ENCODE measurements at places on chromosomes 5 and 9.

DNA sequence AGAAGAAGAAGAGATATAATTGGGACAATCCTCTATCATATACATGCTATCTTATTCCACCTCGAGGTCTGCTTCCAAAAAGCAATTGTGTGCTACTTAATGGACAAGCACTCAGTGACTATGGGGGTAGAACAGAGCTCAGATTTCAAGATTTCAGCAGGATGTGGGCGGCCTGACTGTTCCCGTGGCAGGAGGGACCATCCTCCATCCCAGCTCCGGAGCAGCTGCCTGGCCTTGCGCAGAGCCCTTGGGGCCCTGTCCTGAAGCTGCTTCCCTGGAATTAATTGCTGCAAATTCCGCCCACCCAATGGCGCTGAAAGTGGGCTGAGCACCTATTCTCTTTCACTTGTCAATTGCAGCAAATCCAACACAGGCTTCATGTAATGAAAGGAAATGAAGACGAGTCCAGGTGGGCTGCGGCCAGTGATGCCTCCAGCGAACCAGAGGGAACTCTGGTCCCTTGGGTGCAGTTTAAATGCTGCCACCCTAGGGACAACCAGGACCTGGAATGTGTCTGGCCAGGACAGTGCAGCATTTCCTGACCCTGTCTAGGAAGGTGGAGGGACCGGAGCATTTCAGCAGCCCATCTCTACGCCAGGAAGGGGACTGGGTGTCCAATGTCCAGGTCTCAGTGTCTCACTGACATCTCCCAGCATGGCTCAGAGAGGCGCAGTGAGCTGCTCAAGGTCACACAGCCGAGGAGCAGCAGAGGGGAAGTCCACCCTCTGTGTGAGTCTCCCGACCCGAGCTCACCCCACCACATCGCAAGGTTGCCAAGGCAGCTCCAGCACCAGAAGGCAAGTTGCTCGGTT is 50.5 kb upstream of the FCN1 start:
- peak; percentile 70 for DNase-seq

DNA sequence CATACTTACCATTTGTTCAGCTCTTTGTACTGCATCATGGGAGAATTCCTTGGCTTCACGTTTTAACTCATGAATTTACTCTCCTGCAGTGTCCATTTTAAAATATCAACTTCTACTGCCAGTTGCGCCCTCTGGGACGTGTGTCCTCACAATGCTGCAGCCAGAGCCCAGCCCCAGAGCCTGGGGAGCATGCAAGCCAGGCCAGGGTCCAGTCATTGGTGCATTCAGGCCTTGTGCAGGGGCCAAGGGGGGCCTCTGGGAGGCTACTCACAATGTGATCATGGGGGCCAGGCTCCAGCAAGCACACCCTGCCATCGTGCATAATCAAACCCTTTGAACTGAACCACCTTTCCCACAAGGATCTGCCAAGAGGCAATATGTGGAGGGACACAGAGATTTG is 105.6 kb upstream of the CCDC112 start:
- no peak for DNase-seq

DNA sequence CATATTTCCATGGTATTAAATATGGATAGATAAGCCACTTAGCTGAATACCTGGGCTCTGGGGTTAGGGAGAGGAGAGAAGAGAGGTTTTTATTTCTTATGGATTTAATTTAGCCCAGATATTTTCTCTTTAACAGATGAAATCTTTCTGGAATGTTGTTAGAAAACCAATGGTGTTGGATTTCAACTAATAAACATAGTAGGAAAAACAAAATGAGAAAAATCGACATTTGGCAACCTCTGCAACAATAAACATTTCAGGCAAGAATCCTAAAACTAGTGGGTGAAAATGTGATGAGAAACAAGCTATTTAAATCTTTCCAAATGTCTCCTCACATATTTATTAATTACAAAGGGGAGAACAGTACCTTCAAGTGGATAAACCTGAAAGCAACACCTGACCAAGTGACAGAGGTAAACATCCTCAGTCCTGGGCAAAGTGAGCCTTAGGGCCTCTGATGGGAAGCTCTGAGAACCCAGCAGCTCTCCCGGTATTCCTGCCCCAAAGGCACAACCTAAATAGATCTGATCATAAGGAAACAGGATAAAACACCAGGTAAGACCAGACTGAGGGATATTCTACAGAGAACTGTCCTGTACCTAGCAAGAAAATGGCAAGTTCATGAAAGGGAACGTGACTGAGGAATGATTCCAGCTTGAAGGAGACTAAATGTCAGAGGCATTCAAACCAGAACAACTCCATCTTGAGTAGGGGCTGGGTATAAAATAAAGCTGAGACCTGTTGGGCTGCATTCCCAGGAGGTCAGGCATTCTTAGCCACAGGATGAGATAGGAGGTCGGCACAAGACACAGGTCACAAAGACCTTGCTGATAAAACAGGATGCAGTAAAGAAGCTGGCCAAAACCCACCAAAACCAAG is 163.7 kb downstream of the ESM1 start:
- DNase-seq: no peak

- no peak for DNase-seq
Observed at GRCh38 chr9:116786737-116787136, 99.6 kb downstream of the TRIM32 start.

GRCh38 chr5:61790007-61790406 is 457.9 kb downstream of the ZSWIM6 start:
- DNase-seq: no peak

DNA sequence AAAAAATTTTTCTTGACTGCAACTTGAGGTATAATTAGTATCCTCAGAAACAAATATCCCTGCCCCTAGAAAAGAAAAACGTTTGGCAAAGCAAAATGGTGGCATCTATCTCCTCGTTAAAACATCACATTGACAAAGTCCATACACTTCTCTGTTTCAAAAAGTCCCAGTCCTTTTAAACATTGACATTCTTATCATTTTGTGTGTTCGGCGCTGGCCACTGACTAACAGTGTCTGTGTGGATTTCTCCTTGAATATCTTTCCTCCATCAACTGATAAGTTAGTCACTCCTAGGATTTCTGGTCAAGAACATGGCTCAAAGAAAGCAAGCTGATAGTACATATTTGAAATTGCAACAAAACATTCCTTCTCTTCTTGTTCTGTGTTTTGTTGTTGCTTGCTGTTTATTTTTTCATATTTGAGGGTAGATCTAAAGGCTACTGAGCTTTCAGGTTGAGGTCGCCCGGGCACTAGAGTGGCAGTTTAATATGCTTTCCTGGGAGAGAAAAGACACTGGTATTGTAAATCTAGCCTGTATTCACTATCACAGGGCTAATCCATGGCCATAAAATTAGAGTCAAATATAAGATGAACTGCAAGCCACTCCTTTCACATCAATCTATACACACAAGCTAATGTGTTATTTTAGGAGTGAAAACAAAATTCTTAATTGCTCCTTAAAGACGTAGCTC is 8.5 kb upstream of the PPIC start:
- no peak for DNase-seq

DNA sequence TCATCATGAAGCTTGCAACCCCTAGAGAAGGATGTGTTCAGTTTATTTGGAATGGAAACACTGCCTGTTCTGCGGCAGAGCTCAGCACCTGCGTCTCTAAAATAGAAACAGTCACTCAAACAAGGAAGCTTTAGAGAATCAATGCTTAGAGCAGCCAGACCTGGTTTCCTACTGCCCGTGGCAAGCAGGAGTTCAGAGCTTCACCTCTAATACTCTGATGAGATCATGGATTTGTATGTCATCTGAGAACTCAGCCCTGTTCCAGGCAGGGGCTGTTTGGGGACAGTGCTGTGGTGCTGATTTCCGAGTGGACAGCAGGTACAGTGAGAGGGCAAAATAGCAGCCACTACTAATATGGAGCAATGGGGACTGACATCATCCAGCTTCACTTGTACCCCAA is 236.0 kb upstream of the IRX1 start:
- DNase-seq: no peak

GRCh38 chr5:163433271-163433670 is 4.1 kb upstream of the CCNG1 start:
- DNase-seq: no peak

- DNase-seq: peak; percentile 43
Observed at GRCh38 chr9:21559402-21560280, 77.5 kb upstream of the IFNE start.

GRCh38 chr5:136979131-136979530 is 520.0 kb downstream of the SPOCK1 start:
- no peak for DNase-seq

DNA sequence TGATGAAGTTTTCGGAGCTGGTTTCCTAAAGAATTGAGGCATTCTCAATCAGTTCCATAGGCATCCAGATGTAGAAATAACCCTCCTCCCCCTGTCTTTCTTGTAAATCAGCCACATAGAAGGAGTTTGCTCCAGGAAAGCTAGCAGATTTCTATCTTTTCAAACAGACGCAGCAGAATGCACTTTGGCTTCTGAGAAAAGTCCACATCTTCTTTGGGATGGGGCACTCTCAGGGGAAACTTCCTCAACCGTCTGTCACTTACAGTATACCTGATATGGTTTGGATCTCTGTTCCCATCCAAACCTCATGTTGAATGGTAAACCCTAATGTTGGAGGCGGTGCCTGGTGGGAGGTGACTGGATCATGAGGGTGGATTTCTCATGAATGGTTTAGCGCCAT is 94.1 kb downstream of the SNCAIP start:
- no peak for DNase-seq

- DNase-seq: no peak
Observed at GRCh38 chr5:32538031-32538547, 47.3 kb upstream of the SUB1 start.

DNA sequence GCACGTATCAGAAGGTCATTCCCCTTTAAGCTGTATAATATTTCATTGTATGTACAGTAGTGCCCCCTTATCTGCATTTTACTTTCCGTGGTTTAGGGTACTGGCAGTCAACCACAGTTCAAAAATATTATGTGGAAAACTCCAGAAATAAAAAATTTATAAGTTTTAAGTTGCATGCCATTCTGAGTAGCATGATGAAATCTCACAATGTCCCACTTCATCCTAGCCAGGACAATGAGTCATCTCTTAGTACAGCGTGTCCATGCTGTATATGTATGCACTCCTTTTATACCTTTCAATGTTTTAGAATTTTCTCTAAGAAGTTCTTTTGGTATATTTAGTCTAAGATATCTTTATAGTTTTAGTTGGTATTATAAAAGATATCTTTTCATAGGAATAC is 115.0 kb upstream of the HAND1 start:
- no peak for DNase-seq

DNA sequence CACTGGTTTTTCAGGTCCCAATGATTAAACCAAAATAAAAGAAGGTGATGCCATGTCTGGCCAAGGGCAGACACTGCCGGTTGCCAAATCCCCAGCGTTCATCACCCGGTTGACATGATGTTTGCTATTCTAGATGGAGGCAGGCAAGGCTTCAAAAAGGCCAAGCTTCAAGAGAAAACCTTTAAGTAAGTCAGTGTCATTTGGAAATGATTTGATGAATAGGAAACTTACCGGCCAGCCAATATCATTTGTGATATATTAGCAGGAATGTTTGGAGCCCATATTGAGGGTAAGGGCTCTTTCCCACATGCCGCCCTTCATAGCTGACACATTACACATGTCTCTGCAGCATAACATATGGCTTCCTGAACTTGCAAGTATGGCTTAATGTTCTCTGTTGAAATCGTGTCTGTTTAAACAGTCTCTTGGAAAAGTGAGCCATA is 89.5 kb upstream of the TTC23L start:
- no peak for DNase-seq

- DNase-seq: no peak
Observed at GRCh38 chr5:98200726-98201541, 572.5 kb upstream of the RGMB start.

DNA sequence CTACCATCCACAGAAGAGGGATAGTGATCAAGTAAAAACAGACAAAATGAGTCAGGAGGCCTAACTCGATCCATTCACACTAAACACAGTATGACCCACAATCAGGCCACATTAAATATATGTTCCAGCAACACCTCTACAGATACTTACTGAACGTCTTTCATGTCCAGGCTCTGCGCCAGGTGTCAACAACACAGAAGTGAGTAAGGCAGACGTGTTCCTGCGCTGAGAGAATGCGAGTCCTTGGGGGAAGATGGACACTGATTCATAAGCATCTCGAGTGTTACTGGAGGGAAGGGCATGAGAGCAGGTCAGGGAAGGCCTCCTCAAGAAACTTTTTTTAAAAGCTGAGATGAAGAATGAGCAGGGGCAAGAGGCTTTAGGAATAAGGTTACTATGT is 164.3 kb upstream of the CLINT1 start:
- no peak for DNase-seq

GRCh38 chr5:178094345-178094744 is 19.0 kb upstream of the N4BP3 start:
- no peak for DNase-seq

DNA sequence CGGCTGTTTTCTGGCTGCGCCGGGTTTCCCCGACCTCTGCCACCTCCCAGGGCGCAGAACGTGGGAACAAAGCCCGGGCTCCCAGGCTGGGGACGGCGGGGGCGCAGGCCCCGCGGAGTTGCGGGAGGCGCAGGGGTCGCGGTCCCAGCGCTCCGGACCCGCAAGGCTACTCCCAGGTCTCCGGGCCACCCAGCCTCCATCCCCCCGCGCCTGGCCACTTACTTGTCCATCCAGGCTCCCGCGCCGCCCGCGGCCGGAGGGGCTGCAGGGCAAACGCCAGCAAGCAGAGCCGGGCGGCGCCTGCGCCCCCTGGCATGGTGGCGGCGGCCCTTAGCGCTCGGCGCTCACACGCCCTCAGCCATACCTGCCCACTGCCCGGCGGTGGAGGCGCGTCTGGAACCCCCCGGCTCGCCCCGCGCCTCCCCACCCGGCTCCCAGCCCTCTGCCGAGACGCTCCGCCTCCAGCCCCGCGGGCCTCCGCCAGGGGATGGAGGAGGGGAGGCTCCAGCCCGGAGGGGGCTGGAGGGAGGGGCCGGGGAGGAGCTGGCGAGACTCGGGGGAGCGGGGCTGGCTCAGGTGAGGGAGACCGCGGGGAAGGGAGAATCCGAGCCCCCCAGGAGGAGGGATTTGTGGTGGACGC is at the start of gene ADAM19:
Gene ADAM19 (minus strand): TSS at position 395 of the 640 bp plus-strand sequence. CDS start 79 bp downstream, at position 316.
- peak; percentile 61 for DNase-seq

GRCh38 chr9:95776176-95776575 is 99.3 kb upstream of the ERCC6L2 start:
- no peak for DNase-seq

- DNase-seq: no peak
Observed at GRCh38 chr9:124329206-124329792, 71.5 kb downstream of the NEK6 start.

- no peak for DNase-seq
Observed at GRCh38 chr9:99593610-99594009, 228.1 kb upstream of the NR4A3 start.

GRCh38 chr9:83434254-83434653 is 103.9 kb downstream of the FRMD3 start:
- no peak for DNase-seq

All from left kidney (tissue), 8 donors.